ENCODE measurements at places on chromosomes 1 and 21. TPM values are rescaled to one million over a fixed set of nuclear protein-coding genes. Genes with fewer than 3 reads are reported as not detected.

Gene GPR137B
- total RNA-seq, result 8.4 TPM

GRCh38 chr1:193905288-193906085, 719.1 kb upstream of the B3GALT2 start:
- H3K27ac ChIP-seq, result no peak overlapping the region
- H3K4me3 ChIP-seq, result no peak overlapping the region
- H3K4me1 ChIP-seq, result peaks cover 15% of the 10 kb centered on the region
- DNase-seq, result peak; percentile 50
- no peaks in the 10 kb centered on the region for H3K27me3 ChIP-seq

DNA sequence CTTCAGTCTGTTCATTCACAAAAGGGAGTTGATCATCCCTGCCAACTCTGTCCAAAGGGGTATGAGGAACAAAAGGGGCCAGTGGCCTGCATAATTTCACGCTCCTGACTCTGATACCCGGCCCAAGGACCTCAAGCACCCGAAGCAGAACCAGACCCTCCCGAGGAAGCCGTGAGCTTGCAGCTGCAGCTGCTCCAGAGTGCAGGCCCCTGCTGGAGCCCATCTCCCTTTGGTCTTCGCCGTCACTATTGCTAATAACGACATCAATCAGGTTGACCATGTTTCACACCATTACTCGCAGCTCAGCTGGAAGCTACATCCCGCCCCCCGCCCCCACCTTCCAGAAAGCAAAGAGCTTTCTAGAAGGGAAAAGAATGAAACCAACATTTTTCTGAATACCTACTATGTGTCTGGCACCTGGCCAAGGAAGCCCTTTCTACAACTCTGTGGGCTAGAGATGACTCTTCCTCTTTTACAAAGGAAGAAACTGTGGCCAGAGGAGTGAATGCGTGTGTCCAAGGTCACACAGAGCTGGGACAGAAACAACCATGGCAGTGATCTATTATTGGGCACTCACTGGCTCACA, 5.5 kb downstream of the NKAIN1 start:
- H3K36me3 ChIP-seq, result no peaks in the 10 kb centered on the region
- H3K27me3 ChIP-seq, result peaks cover 45% of the 10 kb centered on the region
- H3K27ac ChIP-seq, result no peak overlapping the region
- DNase-seq, result no peak
- no peak overlapping the region for H3K4me3 ChIP-seq

DNA sequence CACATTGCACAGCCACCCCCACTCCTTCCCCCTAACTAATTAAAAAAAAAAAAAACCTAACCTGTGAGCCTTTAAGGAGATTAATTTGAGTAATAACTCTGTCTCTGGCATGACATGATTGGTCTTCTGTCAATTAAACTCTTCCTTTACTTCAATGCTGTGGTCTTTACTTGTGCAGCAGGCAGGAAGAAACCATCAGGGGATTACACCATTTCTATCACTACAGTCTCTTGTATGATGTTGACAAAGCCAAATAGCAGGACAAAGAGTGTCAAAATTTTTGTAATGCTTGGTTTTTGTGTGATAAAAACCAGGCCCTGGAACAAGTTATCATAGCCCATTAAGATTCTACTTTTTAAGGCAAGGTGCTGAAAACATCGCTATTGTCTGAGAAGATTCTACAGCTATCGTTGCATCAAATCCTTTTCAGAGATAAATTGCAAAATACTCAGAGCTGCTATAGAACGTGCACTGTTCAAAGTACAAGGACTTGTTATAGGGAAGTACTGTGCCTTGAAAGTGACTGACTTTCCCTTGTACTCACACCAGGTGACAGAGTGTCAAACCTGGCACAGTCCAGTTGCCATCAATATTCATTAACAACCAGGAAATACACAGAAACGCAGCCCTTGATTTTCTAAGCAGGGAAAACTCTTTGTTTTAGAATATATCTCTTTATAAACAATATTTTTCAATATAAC, 37.7 kb downstream of the LHX9 start:
- no peak for DNase-seq
- H3K27ac ChIP-seq, result no peak overlapping the region
- H3K36me3 ChIP-seq, result no peaks in the 10 kb centered on the region
- no peak overlapping the region for H3K4me3 ChIP-seq
- no peaks in the 10 kb centered on the region for H3K27me3 ChIP-seq

DNA sequence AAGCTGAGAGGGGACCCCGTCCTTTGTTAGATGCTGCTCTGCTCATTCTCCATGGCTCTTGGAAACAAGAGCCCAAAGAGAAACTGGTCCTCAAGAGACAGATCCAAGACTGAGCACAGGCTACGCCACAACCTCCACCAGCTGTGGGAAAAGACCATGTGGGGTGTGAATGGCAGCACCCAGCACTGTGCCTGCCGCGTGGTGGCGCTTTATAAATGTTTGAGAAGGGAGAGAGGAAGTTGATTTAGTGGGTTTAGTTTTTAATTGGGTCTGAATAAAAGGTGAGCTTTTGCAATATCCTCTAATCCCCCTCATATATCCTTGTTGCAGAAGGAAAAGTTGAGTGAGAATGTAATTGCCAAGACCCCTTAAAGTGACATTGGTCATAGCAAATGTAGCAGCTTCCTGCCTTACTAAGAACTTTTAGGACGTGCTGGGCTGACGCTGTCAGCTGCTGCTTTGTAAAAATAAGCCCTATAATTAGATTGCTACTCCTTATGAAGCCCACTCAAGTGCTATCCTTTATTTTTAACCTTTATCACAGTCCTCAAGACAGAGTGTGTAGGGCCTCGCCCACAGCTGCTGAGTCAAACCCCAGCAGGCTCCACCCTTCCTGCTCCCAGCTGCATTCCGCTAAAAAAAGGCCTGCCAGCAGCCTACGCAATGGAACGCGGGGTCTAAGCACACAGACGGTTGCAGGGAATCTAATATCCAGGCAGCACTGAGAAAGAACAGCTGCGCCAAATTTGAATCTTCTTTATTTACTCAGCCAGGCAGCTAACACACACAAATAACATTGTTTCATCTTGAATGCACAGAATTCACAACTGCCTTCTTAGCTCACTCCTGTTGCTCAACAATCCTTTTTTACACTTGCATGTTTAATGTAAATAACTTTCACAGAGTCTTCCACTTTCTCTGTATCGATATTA, 47.4 kb upstream of the PRDX6 start:
- peaks cover 43% of the 10 kb centered on the region for H3K4me1 ChIP-seq
- DNase-seq, result peak; percentile 91
- peaks cover 5% of the 10 kb centered on the region for H3K36me3 ChIP-seq
- H3K27me3 ChIP-seq, result no peaks in the 10 kb centered on the region

- no peaks in the 10 kb centered on the region for H3K36me3 ChIP-seq
- H3K4me1 ChIP-seq, result peaks cover 12% of the 10 kb centered on the region
- H3K4me3 ChIP-seq, result no peak overlapping the region
- H3K27ac ChIP-seq, result no peak overlapping the region
These were observed 89.8 kb downstream of the MRPL37 start for GRCh38 chr1:54289712-54290233.

DNA sequence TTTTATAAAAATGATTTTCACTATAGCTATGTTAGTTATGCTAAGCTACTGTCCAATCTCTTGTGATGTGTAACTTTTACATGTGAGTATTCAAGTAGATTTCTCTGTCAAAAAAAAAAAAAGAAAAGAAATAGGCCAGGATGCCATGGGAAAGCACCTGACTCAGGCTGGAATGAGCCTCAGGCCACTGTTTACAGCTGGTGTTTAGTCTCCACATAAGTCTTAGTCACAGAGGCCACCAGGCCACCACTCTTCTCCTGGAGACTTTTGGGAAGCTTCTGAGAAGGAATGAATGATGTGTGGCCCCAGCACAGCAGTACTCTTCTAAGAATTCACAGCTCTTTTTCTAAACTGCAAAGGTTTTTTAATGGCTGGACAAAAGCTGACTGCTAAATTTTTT, 48.9 kb downstream of the CHML start:
- peak; percentile 79 for DNase-seq
- peaks cover 37% of the 10 kb centered on the region for H3K4me1 ChIP-seq
- peak overlapping the region; percentile 76 for H3K27ac ChIP-seq
- peaks cover 65% of the 10 kb centered on the region for H3K36me3 ChIP-seq
- H3K4me3 ChIP-seq, result peak overlapping the region; percentile 13

GRCh38 chr21:37435711-37436110, 69.1 kb downstream of the DYRK1A start:
- no peak for DNase-seq
- H3K36me3 ChIP-seq, result peaks cover 11% of the 10 kb centered on the region
- no peak overlapping the region for H3K27ac ChIP-seq
- H3K27me3 ChIP-seq, result no peaks in the 10 kb centered on the region

- peaks cover 91% of the 10 kb centered on the region for H3K36me3 ChIP-seq
- H3K4me1 ChIP-seq, result no peaks in the 10 kb centered on the region
- H3K27ac ChIP-seq, result no peak overlapping the region
- no peak for DNase-seq
- H3K27me3 ChIP-seq, result no peaks in the 10 kb centered on the region
These were observed 171.0 kb downstream of the TGFBR3 start for GRCh38 chr1:91714867-91715381.

- H3K27ac ChIP-seq, result no peak overlapping the region
- no peaks in the 10 kb centered on the region for H3K27me3 ChIP-seq
- peaks cover 17% of the 10 kb centered on the region for H3K4me1 ChIP-seq
- no peak overlapping the region for H3K4me3 ChIP-seq
- no peaks in the 10 kb centered on the region for H3K36me3 ChIP-seq
These were observed 17.6 kb downstream of the TTC39A start for GRCh38 chr1:51312718-51313117.

GRCh38 chr1:52534928-52535764, 17.7 kb downstream of the TUT4 start:
- H3K4me1 ChIP-seq, result peaks cover 8% of the 10 kb centered on the region
- no peak overlapping the region for H3K27ac ChIP-seq
- no peak overlapping the region for H3K4me3 ChIP-seq
